Foreskin fibroblast (primary cell): ENCODE measurements at places on chromosomes 13 and 19.

GRCh38 chr19:51027873-51028272, 1.5 kb upstream of the KLK11 start:
- DNase-seq, result no peak

DNA sequence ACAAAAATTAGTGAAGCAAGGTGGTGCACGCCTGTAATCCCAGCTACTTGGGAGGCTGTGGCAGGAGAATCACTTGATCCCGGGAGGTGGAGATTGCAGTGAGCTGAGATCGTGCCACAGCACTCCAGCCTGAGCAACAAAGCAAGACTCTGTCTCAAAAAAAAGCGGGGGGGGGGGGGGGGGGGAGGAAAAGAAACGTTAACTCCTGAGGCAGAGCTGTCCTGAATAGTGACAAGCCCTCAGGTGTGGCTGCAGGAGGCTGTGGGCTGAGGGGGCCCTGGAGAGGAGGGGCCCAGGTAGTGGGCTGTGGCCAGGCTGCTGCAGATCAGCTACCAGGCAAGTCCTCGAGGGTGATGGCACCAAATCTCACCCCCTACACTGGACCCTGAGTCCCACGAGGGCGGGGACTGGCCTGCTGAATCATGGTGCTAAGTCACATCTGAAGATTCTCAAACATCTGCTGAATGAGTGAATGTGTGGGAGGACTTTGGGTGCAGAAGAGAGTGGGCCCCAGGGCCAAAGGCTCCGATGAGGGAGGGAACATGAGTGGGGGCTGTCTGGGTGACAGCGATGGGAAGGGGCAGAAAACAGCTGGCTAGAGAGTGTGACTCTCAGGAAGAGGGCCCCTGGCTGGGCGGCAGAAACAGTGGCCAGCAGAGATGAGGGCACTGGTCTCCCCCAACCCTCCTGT, 24.6 kb upstream of the ATP1A3 start:
- DNase-seq, result peak; percentile 28

- no peak for DNase-seq
Observed at GRCh38 chr13:37202264-37202663, 96.8 kb upstream of the CSNK1A1L start.

- DNase-seq, result no peak
Observed at GRCh38 chr19:5121266-5122120, 152.6 kb downstream of the KDM4B start.

GRCh38 chr13:23776698-23777574, 112.3 kb downstream of the MIPEP start:
- no peak for DNase-seq

DNA sequence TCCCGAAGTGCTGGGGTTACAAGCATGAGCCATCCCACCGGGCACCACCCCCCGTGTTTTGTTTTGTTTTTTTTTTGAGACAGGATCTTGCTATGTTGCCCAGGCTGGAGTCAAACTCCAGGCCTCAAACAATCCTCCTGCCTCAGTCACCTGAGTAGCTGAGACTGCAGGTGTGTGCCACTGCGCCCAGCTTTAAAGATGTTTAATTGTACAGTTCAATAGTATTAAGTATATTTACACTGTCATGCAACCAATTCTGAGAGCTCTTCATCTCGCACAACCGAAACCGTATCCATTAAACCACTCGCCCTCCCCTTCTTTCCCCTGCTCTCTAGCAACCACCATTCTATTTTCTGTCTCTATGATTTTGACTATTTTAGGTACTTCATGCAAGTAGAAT, 15.6 kb downstream of the NUCB1 start:
- DNase-seq, result no peak

GRCh38 chr13:77437267-77437666, 98.2 kb upstream of the SCEL start:
- no peak for DNase-seq

GRCh38 chr19:911197-912033, 1.6 kb downstream of the R3HDM4 start:
- DNase-seq, result no peak

GRCh38 chr13:28544026-28544425, 49.1 kb upstream of the FLT1 start:
- DNase-seq, result no peak

DNA sequence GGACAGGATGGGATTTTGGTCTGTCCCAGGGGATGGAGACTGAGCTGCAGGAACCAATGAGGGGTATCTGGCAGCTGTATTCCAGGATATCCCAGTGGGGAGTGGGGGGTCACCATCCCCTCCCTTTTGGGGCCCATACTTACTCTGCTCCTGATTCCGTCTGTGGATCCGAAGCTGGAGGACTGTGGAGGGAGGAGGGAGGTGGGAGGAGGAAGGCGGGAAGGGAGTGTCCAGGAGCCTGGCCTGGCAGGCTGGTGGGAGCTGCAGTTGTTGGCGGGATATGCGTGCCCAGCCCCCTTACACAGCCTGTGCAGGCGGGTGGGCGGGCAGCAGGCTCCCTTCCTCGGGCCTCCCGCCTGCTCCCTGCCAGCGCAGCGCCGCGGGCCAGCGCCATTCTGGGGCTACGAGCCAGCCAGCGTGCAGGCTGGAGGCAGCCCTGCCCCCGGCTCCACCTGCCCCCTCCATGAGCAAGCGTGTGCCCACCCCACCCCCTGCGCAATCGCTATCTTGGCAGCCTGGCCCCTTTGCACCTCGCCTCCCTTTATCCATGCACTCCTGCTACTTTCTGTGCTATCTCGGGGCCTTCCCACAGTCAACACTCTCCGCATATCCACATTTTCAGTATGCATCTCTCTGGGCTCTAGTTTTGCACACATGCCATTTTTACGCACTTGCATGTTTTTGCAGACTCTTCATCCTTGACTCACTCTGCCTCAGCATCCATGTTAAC, 2.8 kb downstream of the MAMSTR start:
- DNase-seq, result peak; percentile 60

GRCh38 chr19:13091400-13092157, 11.1 kb downstream of the LYL1 start:
- peak; percentile 52 for DNase-seq

DNA sequence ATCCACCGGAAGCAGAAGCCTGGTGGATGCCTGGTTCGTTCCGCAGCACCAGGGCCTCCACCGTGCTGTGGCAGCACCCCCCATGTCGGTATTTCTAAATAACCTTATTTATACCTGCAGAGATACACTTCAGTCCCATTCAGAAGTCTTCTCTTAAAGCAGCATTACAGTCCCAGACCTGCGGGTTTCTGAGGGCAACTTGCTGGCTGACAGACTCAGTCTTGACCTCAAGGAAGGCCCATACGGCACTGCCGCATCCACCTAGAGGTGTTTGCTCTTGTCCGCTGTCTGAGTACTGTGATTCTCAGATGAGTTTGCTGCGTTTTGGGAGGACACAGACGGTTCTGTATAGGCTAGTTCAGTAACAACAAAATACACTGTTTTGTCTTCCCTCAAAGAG, 16.9 kb upstream of the TEX29 start:
- no peak for DNase-seq

GRCh38 chr13:30043631-30043925, 193.2 kb upstream of the UBL3 start:
- DNase-seq, result no peak

DNA sequence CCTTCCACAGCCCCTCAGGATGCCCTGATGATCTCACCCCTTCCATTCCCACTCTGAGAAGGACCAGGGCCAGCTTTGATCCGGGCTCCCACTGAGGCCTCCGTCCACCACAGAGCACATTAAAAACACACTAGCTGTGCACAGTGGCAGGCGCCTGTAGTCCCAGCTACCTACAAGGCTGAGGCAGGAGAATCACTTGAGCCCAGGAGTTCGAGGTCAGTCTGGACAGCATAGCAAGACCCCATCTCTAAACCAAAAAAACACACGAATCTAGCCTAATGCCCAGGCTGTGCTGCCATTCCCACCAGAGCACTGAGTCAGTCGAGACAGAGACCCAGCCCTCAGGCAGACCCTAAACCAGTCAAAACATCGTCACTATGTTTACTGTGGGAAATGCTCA, 14.1 kb downstream of the RFX1 start:
- DNase-seq, result no peak

DNA sequence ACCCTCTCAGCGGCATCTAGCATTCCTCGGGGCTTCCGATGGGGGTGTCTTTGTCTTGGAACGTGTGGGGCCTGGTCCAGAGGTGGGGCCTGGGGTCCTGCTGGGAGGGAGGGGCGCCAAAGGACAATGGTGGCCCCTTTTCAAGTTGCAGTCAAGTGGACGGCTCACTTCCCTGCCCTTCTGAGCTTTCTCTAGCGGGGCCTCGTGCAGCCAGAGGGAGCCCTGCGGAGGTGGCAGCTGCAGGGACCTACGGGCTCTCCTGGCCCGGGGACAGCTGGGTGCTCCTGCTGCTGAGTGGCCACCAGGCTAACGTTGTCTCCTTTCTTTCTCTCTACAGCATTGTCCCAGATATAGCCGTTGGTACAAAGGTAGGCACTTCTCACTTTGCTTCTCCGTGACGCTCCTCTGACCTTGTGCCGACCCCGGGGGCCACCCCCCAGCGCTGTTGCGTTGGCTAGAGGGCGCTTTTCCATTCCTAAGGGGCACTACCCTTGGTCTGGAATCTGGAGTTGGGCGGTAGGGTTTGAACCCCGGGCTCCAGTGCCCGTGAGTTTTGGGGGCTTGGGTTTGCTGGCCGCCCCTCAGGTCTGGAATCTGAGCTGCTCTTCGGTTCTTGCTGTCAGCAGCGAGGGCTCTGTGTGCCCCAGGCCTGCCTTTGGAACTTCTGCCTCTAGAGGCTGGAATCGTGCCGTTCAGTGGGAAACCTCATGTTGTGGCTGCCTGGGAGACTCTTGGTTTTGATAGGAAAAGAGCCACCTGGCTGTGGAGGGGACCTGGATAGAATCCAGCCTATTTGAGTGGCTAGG, 2.0 kb downstream of the PTBP1 start:
- DNase-seq, result no peak

DNA sequence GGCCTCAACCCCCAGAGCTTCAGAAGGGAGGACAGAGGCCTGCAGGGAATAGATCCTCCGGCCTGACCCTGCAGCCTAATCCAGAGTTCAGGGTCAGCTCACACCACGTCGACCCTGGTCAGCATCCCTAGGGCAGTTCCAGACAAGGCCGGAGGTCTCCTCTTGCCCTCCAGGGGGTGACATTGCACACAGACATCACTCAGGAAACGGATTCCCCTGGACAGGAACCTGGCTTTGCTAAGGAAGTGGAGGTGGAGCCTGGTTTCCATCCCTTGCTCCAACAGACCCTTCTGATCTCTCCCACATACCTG, 969 bp upstream of the CEACAM5 start:
- no peak for DNase-seq

GRCh38 chr13:26971990-26972887, 199.4 kb downstream of the USP12 start:
- no peak for DNase-seq

GRCh38 chr13:111315347-111315995, 5.0 kb upstream of the TEX29 start:
- DNase-seq, result no peak

GRCh38 chr13:102869948-102870676, 24.3 kb downstream of the ERCC5 start:
- no peak for DNase-seq

- no peak for DNase-seq
Observed at GRCh38 chr13:43984292-43984691, 104.6 kb downstream of the LACC1 start.

- DNase-seq, result no peak
Observed at GRCh38 chr13:56515441-56515840, 625.3 kb upstream of the PRR20A start.

GRCh38 chr19:2103045-2103707, 6.5 kb downstream of the IZUMO4 start:
- no peak for DNase-seq

DNA sequence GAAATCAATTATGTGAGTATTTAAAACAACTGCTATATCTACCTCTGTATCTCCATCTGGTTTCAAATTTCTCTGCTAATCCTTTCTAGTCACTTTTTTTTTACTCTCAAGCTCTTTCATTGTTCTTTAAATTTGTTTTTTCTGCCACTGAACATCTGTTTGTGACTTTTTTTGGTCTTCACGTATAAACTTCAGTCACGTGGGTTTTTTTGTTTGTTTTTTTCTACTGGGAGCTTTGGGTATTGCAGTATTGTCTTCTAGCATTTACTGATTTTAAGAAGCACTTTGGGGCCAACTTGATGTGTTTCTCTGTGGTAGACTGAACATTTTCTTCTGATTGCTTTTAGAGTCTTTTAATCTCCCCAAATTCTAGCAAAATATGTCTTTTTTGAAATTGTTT, 262.6 kb upstream of the RXFP2 start:
- DNase-seq, result peak; percentile 14

GRCh38 chr19:38361633-38362075, 12.7 kb upstream of the PSMD8 start:
- DNase-seq, result peak; percentile 84
